ENCODE measurements at places on chromosomes 3 and 15. TPM values are rescaled to one million over a fixed set of nuclear protein-coding genes. Genes with fewer than 3 reads are reported as not detected.

- no peak for DNase-seq
Measured at GRCh38 chr3:61333192-61333961, 82.1 kb upstream of the FHIT start.

DNA sequence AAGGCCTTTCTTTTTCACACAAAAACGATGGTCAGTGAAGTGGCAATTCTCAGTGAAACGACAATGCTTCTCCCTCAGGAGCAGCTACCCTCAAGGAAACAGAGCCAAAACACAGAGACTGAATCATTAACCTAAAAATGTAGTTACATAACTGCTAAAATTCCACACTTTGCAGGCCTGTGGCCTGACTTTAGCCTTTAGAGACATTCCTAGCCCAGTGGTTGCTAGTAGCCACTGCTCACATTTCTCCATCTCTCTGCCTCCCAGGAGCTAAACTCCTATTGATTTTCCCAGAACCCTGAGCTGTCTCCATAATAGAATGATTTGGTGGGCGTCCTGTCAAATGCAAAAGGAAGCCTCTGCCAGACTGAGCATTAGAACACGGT, 630.1 kb upstream of the KCNMB2 start:
- DNase-seq: no peak

GRK7 gene
- not detected for total RNA-seq

- DNase-seq: no peak
Measured at GRCh38 chr15:92584105-92584504, 71.5 kb downstream of the FAM174B start.

GRCh38 chr3:148906667-148907066, 41.6 kb downstream of the CPA3 start:
- DNase-seq: no peak

DNA sequence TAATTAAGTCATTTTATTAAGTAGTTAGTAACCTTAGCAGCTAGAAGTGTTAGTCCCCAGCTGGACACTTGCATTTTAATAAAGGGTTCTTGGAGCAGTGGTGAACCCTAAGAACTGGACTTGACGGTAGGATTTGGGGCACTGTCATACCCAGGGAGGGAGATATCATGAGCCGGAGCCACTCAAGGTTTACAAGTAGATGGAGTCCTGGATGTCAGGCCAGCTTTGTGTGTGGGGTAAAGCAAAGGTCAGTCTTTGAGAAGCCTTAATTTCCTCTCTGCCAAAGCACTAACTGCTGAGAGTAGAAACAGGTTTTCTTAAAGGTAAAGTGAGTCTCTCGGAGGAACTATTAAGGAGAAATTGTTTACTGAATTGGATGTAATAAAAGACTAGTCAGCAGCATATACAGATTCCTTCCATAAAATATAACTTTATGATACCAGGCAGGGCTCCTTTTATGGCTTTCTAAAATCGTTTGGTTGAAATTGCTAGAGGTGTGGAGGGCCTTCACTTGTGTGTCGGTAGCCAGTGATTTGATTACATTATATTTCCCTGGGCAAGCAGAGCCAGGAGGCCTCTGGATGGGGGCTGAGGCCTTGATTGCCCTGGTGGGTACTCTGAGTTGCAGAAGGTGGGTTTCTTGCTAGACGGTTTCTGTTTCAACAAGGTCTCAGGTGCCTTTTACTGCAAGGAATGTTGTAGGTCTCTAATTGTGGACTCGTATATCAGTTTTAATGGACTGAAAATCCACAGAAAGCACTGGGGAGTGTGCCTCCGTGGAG, 23.1 kb downstream of the SQOR start:
- DNase-seq: no peak

- DNase-seq: no peak
Measured at GRCh38 chr15:83065431-83065830, 1.6 kb downstream of the BTBD1 start.

DNA sequence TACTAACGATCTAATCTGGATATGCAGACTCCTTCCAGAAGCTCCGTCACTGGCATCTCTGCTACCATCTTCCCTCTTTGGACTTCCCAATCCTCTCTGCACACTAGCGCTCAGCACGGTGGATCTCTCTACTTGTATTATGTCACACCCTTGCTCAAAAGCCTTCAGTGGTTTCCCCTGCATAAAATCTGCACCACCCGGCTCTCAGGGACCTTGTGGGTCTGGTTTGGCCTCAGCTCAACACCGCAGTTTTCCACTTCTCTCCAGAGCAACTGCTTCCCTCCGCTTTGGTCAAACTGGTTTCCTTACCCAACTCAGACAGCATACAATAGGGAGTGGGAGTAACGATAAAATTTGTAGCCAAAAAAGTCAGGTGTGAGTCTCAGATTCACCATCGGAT, 30.7 kb upstream of the HES1 start:
- DNase-seq: no peak

PIGZ gene
- total RNA-seq: 0.96 TPM

DNA sequence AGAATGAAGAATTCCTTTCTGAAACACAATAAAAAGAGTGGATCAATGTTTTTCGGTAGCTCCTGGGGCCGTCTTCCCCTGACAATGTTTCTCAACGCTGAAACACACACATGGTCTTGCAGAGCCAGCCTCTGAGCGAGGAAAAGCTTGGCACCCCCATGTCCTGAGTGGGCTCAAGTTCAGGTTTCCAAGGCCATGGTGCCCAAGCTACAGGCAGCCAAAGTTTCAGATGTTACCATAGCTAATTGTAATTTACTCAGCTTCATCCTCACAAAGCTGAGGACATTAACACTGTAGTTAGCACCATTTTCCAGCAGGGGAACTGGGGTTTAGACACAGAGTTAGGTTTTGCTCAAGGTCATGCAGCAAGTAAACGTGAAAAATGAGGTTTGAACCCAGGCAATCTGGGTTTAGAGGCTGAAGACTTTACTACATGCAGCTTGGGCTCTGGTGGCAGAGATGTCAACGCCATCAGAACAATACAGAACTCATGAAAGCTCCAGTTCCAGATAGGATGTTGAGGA, 199.1 kb downstream of the TJP1 start:
- DNase-seq: no peak

- DNase-seq: no peak
Measured at GRCh38 chr3:4794331-4794730, 184.9 kb upstream of the BHLHE40 start.

RSRC1 gene
- total RNA-seq: 28.0 TPM

DNA sequence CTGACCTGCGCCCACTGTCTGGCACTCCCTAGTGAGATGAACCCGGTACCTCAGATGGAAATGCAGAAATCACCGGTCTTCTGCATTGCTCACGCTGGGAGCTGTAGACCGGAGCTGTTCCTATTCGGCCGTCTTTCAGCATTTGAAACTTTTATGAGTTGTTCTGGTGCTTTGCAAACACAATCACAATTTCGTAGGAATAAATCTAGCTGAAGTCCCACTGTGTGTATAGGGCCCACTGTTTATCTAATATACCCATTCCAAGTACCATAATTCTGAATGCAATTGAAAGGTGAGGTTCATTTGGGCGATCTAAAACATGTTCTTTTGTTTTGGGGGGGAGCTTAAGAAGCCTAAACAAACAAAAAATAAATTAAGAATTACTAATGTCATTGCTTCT, 572.1 kb downstream of the FGF12 start:
- DNase-seq: no peak

GRCh38 chr15:69518806-69519205, 66.2 kb downstream of the RPLP1 start:
- DNase-seq: no peak

DNA sequence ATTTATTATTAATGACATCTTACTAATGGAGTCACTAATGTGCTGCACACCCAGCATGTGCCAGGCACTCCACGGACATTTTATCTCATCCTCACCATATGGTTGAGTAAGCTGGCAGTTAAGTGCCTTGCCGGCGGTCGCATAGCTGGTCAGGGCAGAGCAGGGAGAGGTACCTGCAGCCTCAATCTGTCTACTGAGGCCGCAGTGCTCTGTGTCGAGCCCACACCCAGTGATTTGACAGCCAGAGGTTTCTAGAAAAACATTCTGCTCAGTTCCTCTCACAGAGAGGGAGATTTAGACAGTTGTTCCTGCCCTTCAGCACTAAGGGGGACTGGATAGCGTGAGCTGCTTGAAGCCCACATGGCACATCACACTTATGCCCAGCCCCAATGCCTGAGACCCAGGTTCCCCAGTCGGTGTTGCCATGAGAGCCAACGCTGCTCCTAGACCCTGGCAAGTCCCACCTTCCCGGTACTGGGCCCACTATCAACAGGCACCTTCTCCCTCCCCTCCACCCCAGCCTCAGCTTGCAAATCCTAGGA, 2.6 kb downstream of the LIPC start:
- DNase-seq: no peak

DNA sequence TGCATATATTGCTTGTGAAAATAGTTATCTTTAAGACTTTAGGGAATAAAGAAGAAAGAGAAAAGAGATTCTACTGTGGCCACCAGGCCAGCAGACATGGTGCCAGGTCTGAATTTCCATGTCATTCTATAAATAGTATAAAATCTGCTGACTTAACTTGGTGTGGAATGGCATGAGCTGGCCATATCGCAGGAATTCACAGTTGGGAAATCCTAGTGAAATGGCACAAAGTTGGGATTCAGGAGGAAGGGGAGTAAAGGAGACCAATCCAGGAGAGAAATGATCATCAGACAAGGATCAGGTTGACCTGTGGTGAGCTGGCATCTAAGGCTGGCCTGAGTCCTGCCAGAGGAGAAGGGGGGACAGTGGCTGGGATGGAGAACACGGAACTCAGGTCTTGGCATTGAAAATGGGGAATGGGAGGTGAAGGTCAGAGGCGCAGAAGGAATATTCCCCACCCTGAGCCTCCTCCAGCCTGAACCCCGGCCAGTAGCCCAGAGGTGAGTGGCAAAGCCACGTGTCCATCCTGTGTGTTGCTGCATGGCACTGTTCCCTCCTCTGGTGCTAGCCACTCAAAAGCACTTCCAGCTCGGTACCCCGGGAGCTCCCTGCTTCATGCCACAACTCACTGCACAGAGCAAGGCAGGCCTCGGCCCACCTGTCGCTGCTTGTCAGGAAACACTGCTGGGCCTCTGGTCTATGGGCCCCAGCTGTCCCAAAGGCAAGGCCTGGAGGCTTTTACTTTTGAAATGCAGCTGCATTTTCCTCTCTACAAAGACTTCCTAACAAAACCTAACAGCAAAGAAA, 51.4 kb downstream of the SSUH2 start:
- no peak for DNase-seq

ADGRG7 gene
- not detected for total RNA-seq

- DNase-seq: no peak
Measured at GRCh38 chr15:78301828-78302227, 2.4 kb upstream of the SKIC8 start.

RBPMS2 gene
- total RNA-seq: not detected

DNA sequence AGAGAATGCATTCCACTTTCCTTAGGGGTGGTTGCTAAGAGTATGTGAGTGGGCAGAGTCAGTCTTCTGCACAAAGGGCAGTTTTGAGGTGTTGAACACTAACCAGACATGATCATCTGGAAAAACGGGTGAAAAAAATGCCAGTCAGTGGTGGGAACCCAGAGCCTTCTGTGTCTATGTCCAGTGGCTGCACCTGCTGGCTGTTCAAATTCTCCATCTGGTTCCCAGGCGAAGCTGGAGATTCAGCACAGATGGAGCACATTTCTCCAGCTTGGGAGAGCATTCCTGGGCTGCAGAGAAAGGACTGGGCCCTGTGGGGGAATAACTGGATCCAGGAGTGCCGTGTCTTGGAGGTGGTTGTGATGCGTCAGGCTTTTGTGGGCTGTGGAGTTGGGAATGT, 74.1 kb downstream of the TRAK1 start:
- DNase-seq: no peak

DNA sequence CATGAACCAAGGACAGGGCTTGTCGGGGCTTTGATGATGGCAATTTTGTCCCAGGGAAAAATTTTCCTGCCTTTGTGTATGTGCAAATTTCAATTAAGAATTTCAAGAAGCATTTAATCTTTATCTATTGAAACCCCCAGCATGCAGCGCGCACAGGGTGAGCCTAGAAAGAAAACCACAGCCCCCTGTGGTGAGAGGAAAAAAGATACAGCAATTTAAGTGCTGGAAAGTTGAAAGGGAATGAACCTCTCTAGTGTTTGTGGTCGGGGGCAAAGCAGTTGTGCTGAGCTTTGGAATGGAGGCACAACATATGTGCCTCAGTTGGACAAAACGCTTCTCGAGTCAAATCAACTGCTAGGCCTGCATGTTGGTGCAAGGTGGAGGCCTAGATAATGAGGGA, 111.8 kb upstream of the C15orf61 start:
- DNase-seq: no peak

RPN1 gene
- 226 TPM for total RNA-seq

NPTN gene
- 147 TPM for total RNA-seq

DNA sequence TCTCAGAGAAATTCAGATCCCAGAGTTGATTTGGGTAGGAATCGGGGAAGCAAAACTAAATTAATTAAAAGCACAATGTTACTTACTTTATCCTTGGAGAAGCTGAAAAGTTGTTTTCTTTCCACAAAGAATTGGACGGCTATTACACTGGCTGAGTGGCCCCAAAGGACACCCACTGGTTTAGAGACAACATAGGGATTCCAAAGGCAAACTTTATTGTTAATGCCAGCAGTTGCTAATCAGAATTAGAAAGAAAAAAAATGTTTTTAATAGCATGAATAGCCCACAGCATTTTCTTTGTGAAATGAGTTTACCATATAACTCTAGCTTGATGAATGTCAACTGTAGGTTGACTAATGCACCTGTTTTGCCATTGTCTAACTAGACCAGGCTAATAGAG, 51.7 kb downstream of the WDR49 start:
- no peak for DNase-seq

LRRN1 gene
- total RNA-seq: 0.53 TPM

FEM1B gene
- total RNA-seq: 57.0 TPM

PLOD2 gene
- 41.3 TPM for total RNA-seq

DNA sequence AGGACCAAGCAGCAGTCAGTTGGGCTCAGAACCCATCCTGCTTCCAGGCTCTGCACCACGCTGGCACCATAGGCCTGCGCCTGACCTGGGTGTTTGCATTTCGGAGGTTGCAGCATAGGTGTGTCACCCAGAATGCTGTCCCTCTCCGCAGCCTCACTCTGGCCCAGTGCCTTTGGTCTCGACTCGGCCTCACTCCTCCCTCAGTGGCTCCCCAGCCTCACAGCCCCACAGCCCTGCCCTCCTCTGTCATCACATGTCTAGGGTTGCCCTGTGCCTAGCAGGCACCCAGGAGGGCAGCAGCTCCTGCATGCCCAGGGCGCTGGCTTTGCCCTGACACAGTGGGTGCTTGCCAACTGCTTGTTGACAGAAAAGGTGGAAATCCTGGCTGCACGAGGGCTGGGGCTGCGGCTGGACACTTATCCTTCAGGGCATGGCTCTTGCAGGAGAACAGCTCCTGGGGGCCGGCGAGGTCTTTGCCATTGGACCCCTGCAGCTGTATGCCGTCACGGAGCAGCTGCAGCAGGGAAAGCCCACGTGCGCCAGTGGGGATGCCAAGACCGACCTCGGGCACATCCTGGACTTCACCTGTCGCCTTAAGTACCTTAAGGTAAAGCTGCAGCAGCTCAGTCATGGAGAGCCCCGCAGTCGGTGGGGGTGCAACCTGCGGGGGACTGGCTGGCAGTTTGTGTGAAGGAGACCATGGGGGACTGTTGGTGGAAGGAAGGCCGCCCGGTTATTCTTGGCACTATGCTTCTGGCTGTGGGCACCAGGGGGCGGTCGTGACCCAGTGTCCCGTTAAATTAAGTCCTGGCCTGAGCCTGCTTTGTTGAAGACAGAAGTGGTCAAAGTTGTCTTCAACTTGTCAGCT, 16.2 kb downstream of the NISCH start:
- peak; percentile 81 for DNase-seq

- DNase-seq: no peak
Measured at GRCh38 chr3:10745392-10745791, 70.6 kb upstream of the SLC6A11 start.
